ENCODE measurements at places on chromosomes 2 and 18.

DNA sequence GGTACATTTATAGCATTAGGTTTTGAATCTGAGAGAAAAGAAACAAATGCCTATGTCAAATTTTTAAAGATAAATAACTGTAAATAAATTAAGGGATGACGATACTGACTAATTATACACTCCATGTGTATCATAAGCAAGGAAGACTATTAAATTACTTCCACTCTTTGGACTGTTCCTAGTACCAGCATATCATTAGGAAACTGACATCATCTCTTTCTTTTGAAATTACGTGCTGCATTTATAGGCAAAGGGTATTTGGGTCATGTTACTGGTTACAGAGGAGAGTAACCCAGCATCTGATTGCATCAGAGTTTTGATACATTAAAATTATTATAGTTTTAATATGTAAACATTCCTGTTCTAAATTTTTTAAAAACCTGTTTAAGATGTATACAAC is 309.7 kb downstream of the XIRP2 start:
- DNase-seq = no peak

- DNase-seq = no peak
Observed at GRCh38 chr2:165745916-165746315, 48.1 kb downstream of the GALNT3 start.

DNA sequence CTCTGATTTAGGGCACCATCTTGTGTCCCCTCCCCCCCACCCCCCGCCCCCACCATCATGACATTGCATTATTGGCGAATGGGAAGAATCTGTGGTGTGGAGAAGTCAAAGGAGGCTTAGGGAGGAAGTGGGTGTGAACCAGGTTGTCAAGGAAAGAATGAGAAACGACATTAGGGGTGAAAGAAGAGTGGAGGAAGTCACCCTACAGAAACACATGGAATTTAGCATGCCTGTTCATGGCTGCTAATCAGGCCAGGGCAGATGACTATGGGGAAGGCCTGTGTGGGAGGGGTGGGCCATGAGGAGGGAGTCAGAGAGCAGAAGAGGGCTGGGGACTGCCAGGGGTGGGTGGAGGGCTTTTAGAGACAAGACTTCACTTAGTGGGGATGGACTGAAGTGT is 81.6 kb downstream of the AOX1 start:
- no peak for DNase-seq

DNA sequence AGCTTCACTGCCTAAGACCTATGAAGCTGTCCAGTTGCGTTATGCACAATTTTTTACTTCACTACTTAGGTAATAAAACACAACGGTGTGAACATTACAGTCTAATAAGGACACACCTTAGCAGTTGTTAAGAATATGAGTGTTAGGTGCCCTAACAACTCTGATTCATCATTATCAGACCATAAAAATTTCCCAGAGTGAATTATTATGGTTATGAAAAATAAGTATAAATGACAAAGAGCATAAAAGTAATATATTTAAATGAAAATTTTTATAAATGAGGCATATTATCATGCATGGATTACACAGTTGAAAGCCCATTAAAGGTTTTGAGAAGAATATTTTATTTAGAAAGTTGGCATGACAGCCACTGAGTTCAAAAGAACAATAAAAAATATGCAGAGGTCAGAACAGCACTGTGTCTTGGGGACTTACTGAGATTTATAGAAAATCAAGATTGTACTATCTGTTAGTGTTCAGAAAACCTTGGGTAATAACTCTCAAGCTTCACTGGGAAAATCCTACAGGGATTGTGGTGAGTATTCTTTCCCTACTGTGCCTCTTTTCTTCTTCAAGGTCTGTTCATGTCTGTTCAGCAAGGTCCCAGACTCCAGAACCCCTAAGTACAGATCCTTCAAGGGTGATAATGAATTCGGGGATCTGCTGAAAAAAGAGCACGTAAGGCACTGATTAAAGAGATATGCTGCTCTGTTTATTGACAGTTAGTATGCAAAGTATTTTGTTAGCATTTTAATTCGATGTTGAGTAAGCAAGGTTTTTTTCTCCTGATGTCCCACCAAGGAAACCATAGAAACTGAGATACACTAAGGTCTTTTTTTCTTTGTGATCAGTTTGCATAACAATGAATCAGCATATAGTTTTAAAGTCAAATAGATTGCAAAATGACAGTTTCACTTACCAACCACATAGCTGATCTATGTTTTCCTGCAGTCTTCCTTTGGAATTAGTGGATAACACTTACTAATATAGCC is 250.0 kb downstream of the DSEL start:
- DNase-seq = no peak

- DNase-seq = no peak
Observed at GRCh38 chr18:7946734-7947377, 379.7 kb downstream of the PTPRM start.

DNA sequence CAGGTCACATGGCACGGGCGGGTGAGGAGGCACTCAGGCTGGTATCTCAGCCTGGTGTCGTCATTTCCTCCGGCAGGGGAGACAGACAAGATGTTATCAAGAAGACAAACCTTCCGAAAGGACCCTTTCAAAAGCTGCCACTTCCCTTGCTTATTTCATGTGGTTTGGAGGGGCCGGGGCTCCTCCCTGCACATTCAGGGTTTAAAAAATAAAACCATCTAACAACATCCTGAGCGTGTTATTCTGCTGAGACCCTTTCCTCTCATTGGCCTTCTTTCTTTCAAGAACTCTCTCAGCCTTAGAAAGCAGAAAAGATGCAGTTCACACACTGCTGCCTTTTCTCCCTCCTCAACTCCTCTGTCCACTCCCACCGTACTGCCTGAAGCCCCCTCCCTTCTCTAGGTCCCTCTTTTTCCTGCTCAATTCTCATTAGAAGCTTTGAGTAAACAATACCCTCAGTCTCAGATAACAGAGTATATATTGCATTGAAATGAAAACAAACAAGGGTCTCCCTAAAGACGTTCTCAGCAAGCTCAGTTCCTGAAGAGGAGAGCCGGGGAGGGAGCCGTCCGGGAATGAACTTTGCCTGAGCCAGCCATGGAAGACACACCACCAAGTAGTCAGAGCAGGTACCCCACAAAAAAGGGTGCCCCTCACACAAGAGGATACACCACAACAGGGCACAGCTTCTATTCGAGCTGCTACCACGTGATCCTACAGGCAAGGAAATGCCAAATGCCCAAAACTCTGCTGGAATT is 9.7 kb downstream of the SMAD7 start:
- DNase-seq = peak; percentile 74

Measured in activated naive CD4-positive, alpha-beta T cell (primary cell).